ENCODE measurements at places on chromosomes 6 and 20.

DNA sequence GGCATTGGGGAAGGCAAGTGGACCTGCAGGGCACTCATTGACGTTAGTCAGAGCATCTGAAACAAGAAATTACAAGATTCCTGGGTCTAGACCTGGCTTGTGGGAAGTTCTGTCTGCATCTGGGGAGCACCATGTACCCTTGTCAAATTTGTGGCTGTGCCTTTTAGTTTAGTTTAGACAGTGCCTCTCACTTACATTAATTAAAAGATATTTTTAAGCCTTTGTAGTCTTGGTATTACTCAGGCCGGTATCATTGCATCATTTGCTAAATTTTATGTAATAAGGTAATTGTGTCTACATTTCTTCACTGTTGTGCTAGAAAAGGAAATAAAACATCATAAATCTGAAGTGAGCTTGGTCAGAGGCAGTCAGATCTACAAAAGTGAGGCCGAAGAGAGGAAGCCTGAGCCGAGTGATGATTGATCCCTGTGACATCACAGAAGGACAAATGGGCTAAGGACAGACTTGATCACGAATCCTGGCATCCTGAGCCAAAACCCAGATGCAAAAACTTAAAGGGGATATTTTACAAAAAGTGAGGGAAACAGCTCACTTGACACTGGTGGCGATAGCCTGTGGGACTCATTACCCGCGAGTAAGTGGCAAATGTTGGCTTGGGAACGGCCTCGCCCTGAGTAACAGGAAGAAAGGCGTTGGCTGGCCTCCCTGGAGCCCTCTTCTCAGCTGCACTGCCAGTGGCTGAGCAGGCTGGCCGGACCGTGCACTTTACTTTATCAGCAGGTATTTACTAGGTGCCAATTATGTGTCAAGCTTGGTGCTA lies 106.5 kb downstream of the TCP11 start:
- no peak for DNase-seq

- DNase-seq, result no peak
Observed at GRCh38 chr20:36490191-36490590, 51.1 kb upstream of the MYL9 start.

GRCh38 chr6:2101213-2101612 lies 144.2 kb downstream of the GMDS start:
- DNase-seq, result no peak

GRCh38 chr20:23477223-23477622 lies 13.7 kb upstream of the CST8 start:
- no peak for DNase-seq
